ENCODE measurements at places on chromosomes 13 and 19. TPM values are rescaled to one million over a fixed set of nuclear protein-coding genes. Genes with fewer than 3 reads are reported as not detected.
A peak's percentile ranks its signal among the peaks of the same experiment; 100 is the strongest.

GRCh38 chr19:55486971-55487923, 989 bp upstream of the SSC5D start:
- DNase-seq, result peak; percentile 67

- no peak for DNase-seq
Observed at GRCh38 chr19:5971714-5972354, 6.1 kb downstream of the RANBP3 start.

- DNase-seq, result no peak
Observed at GRCh38 chr13:51626749-51627148, 42.5 kb downstream of the WDFY2 start.

GRCh38 chr19:48551437-48552302, at the start of gene SULT2B1:
Gene SULT2B1, plus strand, starts transcription at chr19:48552172. Its CDS starts 81 bp downstream, at chr19:48552253.
- DNase-seq, result peak; percentile 92

DNA sequence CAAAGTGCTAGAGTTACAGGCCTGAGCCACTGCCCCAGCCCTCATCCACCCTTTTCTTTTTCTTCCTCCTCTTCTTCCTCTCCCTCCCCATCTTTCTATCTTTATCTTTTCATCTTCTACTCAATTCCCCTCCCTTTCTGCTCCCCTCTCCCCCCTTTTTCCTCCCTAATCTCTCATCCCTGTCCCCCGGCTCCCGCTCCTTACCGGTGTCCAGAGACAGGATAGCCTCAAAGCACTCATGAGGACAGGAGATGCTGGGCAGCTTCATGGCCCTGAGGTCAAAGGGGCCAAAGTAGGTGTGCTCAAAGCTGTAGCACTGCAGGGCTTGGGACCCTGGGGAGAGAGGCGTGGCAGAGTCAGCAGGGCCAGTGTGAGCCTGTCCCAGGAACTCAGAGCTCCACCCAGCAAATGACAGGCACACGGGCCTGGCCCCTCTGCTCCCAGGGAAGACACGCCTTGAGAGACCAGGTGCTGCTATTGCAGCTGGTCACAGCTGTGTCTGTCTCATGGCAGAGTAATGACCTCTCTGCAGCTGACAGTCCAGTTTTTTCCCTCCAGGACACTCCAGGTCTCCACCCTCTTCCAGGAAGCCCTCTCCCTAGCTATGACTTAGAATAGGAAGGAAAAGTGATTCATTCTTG, 2.6 kb downstream of the LYPD5 start:
- DNase-seq, result peak; percentile 70

DNA sequence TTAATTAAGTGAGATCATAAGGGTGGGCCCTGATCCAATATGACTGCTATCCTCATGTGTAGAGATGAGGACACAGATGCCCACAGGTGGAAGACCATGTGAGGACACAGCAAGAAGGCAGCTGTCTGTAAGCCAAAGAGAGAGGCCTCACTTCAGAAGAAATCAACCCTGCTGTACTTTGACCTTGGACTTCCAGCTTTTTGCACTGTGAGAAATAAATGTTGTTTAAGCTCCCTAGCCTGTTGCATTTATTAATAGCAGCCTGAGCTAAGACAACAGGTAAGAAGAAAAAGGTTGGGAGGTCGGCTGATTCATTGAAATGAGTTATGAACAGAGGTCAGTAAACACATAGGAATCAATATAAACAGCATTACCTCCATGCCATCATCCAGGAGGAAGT, 14.8 kb downstream of the PARP4 start:
- no peak for DNase-seq

The KLF1 gene
- total RNA-seq, result 0.25 TPM

The LGALS14 gene
- total RNA-seq, result not detected
